ENCODE measurements at places on chromosomes 7 and 10.

- DNase-seq, result peak; percentile 25
Measured at GRCh38 chr7:7595451-7595850, 28.8 kb downstream of the MIOS start.

- no peak for DNase-seq
Measured at GRCh38 chr10:103798511-103798910, 56.9 kb downstream of the SH3PXD2A start.

DNA sequence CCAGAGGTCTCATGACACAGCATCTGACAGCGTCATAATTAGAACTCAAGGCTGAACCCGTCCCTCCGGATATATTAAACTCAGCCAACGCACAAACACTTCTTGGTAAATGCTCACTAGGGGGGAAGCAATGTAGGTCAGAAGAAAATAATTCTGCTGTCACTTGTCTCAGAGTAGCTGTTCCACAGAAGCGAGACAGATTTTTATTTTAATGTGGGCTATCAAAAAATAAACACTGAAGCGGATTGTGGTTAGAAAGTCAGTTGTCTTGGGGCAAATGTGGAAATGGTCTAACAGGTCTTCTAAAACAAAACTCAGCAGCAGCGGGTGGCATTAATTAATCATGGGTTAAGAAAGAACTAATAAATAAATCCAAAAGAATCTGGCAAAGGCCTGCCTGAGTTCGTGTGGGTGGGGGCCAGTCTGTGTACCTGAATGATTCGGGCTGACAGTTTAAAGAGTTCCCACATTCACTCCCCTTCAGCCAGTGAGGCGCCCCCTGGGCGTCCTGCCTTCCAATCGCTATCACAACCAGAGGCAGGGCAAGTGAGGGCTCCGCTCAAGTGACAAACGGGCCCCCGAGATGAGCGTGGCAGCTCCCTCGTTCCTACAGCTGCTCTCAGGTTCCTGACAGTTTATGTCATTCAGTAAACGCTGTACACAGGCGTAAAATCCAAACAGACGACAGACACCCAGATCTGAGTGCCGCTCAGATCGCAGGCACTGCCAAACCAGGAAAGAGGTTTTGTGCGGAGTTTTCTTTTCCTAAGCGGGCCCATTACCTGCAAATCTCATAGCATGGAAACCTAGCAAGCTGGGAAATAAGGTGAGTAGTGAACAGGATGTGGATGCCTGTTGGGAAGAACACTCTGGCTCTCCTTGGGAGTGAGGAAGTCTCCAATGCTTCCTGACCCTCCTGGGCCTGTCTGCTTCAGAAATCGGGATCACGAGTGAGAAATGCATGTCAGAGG, 52.9 kb downstream of the NRAP start:
- no peak for DNase-seq

DNA sequence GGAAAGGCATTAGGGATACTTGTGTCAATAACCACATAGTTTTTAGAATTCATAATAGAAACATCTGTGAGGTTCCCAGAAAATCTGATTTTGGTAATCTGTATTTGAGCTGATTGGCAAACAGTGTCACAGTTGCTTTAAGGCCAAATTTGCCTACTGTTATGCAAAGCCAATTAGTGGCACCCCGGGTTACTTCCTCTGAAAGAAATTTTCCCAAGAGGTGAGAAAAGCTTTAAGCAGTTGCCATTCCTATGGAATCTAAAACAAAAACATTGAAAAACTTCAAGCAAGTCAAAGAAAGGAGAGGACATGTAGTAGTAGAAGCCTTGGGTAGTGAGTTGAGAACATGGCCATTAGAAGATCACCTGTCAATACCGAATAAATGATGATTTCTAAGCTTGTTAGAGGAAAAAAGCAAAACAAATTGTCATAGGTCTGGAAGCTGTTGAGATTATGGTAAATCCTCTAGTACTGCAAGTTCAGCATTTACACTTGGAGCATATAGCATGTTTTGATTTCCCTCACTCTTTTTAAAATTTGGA, 176.8 kb downstream of the TWIST1 start:
- DNase-seq, result no peak

DNA sequence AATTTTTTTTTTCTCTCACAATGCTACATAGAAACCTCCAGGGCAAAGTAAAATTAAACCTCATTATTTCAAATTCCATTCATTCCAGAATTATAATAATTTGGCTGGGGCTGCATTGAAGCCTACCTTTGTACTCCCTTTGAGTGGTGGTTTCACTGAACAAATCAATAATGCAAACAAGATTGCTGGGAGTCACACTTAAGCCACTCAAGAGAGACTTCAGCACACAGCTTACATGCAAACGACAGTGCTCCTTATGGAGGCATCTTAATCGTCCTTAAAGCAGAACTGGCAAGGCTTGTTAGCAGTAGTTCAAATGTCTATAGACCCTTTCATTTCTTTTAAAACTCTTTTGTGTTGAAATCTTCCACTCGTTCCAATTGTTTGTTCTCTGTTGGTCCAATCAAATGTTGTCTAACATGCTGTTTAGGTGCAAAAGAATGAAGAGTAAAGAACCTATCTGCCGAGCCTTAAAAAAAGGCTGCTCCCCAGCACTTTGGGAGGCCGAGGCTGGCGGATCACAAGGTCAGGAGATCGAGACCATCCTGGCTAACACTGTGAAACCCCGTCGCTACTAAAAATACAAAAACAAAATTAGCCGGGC, 294.9 kb downstream of the FGFR2 start:
- DNase-seq, result no peak

DNA sequence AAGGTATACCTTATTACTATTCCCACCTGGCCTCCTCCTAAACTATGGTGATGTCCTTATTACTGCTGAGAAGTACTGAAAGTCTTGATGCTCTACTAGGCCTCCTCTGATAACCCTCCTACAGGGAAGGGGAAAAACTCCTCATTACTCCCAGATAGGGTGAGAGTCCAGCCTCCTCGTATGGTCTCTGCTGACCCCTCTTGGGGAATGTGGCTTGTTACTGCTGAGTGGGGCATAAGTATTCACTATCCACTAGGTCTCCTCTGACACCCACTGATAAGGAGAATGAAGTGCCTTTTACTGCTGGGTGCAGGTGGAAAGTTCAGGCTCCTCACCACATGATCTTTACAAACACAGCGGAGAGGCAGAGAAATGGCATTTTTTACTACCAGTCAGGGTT, 222.9 kb downstream of the CHRM2 start:
- DNase-seq, result no peak

DNA sequence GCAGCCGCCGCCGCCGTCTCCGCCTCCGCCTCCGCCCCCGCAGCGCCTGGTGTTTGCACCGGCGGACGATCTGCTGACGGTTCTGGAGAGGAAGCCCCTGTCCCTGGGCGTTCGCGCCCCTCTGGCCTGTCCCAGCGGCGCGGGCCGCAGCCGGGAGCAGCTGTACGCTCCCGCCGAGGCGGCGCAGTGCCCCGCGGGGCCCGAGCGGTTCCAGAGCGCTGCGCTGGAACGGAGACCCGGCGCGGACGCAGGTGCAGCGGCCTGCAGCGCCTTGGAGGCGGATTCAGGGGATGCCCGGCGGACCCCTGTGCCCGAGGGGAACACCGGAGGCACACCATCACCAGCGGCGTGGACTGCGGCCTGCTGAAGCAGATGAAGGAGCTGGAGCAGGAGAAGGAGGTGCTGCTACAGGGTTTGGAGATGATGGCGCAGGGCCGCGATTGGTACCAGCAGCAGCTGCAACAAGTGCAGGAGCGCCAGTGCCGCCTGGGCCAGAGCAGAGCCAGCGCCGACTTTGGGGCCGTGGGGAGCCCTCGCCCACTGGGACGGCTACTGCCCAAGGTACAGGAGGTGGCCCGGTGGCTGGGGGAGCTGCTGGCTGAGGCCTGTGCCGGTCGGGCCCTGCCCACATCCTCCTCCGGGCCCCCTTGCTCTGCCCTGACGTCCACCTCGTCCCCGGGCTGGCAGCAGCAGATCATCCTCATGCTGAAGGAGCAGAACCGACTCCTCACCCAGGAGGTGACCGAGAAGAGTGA, 24.8 kb upstream of the ZNF735 start:
- DNase-seq, result no peak

DNA sequence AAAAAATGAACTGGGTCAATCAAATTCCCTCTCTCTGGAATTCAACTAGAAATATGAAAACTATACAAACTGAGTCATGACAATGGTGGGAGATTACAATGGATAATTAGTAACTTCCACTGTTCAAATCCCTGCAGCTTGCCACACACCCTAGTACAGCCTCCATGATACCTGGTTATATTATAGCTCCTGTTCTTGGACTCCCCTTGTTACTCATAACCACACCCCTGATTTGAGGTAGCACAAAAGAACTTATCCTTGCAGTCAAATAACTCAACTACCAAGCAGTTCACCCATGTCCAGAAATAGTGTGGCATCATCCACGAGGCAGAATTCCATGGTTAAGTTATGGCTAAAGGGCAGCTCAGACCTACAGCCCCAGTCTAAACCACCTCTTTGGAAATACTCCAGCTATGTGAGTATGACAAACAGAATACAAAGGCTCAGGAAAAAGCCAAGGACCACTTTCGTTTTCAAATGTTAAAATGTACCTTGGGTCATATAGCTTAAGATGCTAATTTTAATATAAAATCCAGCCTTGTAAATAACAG, 164.7 kb downstream of the CPEB3 start:
- DNase-seq, result no peak

- no peak for DNase-seq
Measured at GRCh38 chr7:7256731-7257274, 74.5 kb downstream of the C1GALT1 start.

DNA sequence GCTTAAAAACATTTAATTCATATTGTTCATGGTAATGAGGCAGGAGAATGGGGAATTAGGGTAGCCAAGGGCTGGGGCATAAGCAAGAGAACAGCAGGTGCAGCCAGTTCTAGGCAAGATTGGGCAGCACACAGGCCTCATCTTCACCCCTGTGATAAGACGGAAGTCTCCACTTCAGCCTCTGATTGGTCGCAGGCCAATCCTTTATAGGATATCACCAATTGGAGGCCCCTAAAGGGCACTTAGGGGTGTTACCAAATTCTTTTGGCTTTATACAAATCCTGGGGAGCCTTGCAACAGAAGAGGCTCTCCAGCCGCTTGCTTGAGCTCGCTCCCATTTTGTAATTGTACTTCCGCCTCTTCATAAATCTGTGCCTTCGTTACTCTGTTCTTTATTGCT, 231.1 kb downstream of the REEP3 start:
- DNase-seq, result no peak

Data from midbrain (tissue), 1 donor.